ENCODE measurements at places on chromosomes 3 and 15.

GRCh38 chr3:127786353-127787070 is 35.8 kb downstream of the MGLL start:
- DNase-seq: no peak

DNA sequence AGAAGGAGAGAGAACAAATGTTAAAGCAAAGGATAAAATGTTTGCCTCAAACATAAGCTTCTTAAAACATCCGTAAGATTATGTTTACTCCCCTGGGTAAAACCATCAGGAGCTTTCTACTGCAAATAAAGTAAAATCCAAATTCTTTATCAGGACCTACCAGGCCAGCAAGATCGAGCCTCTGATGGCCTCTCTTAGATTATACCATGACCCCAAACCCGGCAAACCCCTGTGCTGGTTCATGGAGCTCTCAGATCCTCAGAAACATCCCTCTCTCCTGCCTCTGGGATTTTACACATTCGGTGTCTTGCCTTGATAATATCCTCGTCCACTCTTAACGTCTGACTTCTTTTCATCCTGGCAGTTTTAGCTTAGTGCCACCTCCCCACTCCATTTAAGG is 7.5 kb upstream of the TARS3 start:
- DNase-seq: no peak

GRCh38 chr3:45870099-45870498 is 16.2 kb upstream of the CCR9 start:
- DNase-seq: no peak

GRCh38 chr3:116630494-116630893 is 79.1 kb upstream of the TUSC7 start:
- DNase-seq: no peak

DNA sequence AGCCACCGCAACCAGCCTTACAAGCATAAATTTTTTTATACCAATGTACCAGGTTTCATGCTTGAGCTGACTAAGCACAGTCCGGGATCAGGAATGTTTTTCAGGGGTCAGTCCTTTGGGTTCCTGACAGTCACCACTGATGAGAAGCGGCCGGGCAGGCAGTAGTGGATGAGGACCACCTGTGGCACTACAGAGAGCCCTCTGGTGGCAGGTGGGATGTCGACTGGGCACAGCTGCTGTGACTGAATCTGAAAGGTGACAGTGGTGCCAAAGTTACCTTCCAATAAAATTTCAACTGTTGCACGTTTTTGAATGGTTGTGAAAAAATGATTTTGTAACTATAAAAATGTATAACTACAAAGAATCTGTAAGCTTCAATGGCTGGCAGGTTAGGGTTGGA is 34.0 kb downstream of the TPRA1 start:
- no peak for DNase-seq

DNA sequence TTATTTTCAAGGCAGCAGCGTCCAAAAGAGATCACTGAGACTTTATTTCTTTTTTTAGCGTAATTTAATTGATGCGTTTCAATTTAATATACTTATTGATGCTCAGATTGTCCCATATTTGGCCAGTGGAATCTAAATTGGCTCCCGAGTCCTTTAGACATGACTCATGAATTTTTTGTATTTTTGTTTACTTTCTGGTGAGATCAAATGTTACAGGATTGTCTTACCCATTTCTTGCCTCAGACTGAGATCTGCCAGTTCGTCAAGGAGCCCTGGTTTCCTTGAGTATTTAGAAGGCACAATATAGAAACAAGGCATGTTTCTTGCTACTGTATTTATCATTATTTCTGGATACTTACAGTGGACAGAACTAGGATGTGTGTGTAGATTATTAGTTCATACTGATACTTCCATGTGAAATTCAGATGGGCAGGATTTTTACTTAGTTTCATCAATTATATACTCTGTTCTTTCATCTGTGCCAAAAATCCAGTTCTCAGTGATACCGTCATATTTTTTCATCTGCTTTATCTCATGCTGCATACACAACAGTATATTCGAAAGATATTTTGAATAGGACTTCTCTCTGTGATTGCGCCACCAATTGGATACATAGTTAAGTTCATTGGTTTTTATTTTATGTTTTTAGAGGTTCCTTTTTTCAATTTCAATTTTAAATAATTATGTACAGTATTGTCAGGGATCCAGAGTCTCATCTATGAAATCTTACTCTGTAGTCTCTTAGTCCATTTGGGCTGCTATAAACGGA is 436.9 kb upstream of the C2CD4B start:
- DNase-seq: no peak

DNA sequence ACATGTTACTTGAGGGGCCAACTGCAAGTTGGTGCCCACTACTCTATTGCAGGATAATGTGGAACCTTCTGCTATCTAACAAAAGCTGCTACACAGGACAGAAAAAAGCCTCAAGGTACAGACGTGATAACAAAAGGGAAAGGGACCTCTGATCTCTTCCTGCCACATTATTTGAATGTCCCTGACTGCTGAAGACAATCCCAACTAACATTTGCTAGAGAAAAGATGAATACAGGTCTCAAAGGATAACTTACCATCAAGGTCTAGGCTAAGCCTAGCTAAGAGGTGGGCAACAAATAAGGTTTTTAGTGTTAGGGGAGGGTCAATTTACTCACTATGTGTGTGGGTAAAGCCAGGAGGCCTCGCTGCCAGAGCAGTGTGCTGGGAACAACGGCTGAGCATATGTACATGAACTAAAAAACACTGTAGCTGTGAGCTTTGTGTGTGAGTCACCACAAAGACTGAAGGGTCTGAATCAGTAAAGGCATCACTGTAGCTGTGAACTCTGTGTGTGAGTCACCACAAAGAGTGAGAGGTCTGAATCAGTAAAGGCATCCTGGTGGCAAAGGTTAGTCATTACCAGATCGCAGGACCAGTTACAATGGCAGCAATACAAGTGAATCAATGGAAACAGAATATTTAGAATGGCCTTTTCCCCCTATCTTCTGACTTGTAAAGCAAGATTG is 111.7 kb downstream of the LMLN start:
- peak; percentile 18 for DNase-seq

DNA sequence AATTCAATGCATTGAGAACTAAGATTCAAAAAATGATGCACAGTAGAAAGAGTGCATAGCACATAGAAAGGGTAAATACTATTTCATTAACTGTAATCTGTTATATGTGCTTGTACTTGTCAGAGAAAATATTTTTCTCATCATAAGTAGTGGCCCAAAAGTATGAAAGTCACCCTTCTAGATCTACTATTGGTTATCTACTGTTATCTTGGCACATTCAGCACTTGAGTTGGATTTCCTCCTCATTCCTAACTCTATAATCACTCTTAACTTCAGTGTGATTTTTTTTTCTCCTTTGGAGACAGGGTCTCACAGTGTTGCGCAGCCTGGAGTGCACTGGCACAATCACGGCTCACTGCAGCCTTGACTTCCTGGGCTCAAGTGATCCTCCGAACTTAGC is 194.4 kb downstream of the PCCB start:
- no peak for DNase-seq

GRCh38 chr3:66350601-66351000 is 129.8 kb downstream of the SLC25A26 start:
- DNase-seq: no peak

GRCh38 chr3:14918356-14918860 is 29.0 kb upstream of the NR2C2 start:
- no peak for DNase-seq

Data from suppressor macrophage (primary cell).